Mesothelial cell of epicardium (in vitro differentiated cells): ENCODE measurements at places on chromosomes 6 and 20. TPM values are rescaled to one million over a fixed set of nuclear protein-coding genes. Genes with fewer than 3 reads are reported as not detected.

Gene ARFGEF2
- 23.6 to 24.7 TPM (median 23.8 TPM) in 3 replicates for total RNA-seq

Gene ARFGEF3
- 6.1 to 6.3 TPM (median 6.1 TPM) in 3 replicates for total RNA-seq

Gene MEI4
- 1.2 to 1.5 TPM (median 1.3 TPM) in 3 replicates for total RNA-seq

Gene USP49
- total RNA-seq: 12.0 to 13.8 TPM (median 12.1 TPM) in 3 replicates

Gene BIRC7
- total RNA-seq: 0.36 to 0.84 TPM (median 0.50 TPM) in 3 replicates

Gene KCNQ2
- 9.7 to 11.8 TPM (median 10.0 TPM) in 3 replicates for total RNA-seq

Gene GLP1R
- not detected in 3 replicates for total RNA-seq

Gene CRISP2
- not detected in 3 replicates for total RNA-seq

Gene SIRPB2
- total RNA-seq: not detected in 3 replicates

Gene BNIP5
- total RNA-seq: 0.09 TPM in 1 of 3 replicates, not detected in the others

Gene PLA2G7
- 0.45 to 0.54 TPM (median 0.49 TPM) in 3 replicates for total RNA-seq

Gene ARHGAP18
- total RNA-seq: 8.1 to 10.5 TPM (median 10.2 TPM) in 3 replicates

Gene SFTA2
- not detected in 3 replicates for total RNA-seq

Gene ZSCAN31
- total RNA-seq: 5.8 to 8.8 TPM (median 6.0 TPM) in 3 replicates

Gene RAET1G
- total RNA-seq: not detected in 3 replicates

Gene MPIG6B
- total RNA-seq: 0.16 to 0.33 TPM (median 0.25 TPM) in 3 replicates
